ENCODE measurements at places on chromosomes 1 and 21.

- no peak for DNase-seq
Measured at GRCh38 chr21:40208948-40209345, 341.7 kb downstream of the PCP4 start.

- DNase-seq, result no peak
Measured at GRCh38 chr1:2091611-2092604, 41.7 kb downstream of the PRKCZ start.

DNA sequence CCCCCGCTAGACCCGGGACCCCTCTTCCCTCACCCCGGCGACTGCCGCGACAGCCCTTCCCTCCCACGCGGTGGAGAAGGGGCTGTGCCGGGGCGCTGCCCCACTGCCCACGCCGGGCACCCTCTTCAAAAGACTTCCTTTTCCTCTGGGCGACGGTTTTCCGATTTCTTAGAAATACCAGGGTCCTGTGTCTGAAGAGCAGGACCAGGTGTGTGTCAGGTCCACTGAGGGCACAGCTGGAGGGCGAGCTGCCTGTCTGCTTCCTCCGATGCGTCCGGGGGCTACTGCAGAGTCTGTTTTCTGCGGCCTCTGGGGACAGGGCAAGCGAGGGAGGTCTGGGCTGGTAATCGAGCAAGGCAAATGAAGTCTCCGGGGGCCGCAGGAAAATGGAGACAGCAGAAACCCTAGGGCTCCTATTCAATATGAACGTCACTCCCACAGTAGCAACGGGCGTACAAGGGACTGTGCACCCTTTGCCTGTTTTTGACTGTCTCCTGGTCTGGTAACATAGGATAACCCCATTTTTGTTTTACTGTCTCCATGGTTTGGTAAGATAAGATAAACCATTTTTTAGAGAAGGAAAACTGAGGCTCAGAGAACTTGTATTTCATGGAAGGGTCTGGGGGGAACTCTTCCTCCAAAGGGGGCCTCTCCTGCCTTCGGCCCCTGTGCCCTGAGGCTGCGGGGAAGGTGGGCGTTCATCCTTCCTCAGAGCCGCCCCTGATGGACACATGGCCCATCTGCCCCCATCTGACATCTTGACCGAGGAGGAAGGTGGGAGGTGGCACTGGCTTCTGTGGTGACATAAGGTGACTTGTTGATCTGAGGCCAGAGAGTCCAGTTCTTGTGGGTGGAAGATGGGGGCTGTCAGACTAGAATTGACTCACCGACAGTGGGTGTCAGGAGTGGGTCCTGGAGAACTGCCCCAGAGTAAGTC lies 970 bp downstream of the TNFRSF1B start:
- no peak for DNase-seq

GRCh38 chr1:234217316-234217840 lies 155.9 kb upstream of the COA6 start:
- DNase-seq, result no peak

- no peak for DNase-seq
Measured at GRCh38 chr1:147272042-147272441, 29.6 kb downstream of the CHD1L start.

GRCh38 chr1:53681977-53682685 lies 56.8 kb downstream of the GLIS1 start:
- DNase-seq, result no peak

- no peak for DNase-seq
Measured at GRCh38 chr1:109133815-109134214, 19.9 kb downstream of the ELAPOR1 start.

DNA sequence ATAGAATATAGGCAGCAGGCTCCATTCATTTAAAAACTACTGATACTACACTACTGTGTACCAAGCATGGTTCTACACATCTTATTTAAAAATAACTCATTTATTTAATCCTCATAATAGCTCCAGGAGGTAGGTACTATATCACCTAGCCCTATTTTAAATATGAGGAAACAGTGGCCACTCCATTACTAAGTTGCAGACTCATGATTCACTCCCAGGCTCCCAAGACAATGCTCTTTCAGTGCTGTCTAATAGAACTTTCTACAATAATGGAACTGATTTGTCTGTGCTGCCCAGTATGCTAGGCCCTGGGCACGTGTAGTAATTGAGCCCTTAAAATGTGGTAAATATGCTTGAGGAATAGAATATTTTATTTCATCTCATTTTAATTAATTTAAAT lies 357.1 kb downstream of the LTN1 start:
- DNase-seq, result no peak

- no peak for DNase-seq
Measured at GRCh38 chr1:233959102-233959501, 54.6 kb downstream of the SLC35F3 start.

GRCh38 chr1:8276173-8276914 lies 41.6 kb upstream of the SLC45A1 start:
- DNase-seq, result no peak

DNA sequence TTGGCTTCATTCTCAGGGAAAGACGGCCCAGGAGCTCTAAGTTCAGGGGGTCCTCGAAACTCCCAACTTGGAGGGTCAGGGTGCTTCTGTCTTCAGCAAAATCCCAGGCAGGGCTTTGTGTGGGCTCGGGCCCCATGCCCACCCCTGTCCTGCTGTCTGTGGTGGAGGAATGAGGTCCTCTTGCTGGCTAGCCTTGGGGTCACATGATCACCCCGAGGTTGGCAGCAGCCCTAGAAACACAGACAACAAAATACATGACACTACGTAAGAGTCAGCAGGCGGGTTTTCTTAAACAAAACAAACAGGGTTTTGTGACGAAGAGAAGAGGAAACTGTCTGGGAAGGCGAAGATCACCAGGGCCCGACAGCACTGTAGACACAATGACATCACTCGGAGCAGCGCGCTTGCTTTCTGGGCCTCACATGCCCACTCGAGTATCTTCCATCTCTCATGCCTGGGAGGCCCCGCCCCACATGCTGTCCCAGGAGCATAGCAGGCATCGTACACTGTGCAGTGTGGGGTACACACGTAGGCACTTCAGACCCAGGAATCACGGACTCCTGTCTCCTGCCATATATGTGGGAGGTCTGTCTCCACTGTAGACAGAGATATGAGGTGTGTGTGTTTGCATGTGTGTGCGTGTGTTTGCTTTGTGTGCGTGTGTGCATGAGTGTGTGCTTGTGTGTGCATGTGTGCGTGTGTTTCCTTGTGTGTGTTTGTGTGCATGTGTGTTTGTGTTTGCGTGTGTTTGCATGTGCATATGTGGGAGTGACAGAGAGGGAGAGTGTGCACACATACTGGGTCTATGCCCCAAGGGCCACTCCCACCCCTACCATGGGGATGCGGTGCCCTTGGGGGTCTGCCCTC lies 94.7 kb downstream of the SIK1 start:
- DNase-seq, result peak; percentile 88

DNA sequence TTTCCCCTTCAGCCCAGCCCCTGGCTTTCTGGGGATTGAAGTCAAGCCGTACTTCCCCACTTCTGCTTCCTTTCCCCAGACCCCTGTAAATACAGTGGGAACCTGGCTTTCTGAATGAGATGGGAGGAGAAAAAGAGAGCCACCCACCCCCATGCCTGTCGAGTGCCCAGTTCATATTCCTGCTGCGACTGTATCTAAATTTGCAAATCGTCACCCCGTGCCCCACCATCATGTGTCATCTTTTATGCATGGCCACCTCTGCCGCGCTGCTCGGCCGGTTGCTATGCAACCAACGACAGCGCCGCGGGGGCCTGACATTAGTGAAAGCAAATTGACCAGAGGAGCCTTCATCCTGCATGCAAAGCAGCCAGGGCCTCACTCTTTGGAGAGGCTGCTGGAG lies 143.0 kb downstream of the ELAVL4 start:
- no peak for DNase-seq

DNA sequence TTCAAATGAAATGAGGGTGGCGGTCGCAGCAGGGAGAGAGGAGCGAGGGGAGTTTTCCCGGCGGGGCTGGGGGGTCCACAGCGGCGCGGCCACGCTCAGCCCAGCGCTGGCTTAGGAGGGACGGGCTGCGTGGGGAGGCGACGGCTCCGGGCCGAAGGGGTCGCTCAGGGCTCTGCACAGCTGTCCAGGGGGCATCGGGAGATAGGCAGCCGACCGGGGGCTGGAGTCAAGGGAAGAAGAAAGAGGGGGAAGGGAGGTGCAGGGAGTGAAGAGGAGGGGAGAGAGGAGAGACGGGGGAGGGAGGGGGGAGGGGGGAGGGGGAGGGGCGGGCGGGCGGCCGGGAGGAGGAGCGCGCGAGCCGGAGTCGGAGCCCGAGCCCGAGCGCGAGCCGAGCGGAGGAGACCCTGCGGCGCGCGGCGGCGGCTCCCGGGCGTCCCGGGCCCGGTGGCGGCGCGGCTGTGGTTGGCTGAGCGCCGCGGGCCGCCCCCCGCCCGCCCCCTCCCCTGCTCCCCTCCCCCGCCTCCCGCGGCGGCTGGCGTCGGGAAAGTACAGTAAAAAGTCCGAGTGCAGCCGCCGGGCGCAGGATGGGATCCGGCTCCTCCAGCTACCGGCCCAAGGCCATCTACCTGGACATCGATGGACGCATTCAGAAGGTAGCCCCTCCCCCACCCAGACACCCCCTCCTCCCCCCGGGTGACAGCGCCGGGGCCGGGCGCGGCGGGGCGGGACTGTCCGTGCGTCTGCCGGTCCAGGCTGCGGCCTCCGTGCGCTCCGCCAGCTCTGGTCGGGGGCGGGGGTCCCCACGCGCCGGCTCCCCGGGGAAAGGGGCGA lies at the start of gene PDE9A:
Gene PDE9A, plus strand, starts transcription at position 391 of the 831 bp plus-strand sequence. Its CDS starts 194 bp downstream, at position 585.
- no peak for DNase-seq

GRCh38 chr1:151340870-151341754 lies 5.9 kb downstream of the RFX5 start:
- peak; percentile 72 for DNase-seq

GRCh38 chr21:17964716-17965115 lies 145.6 kb upstream of the C21orf91 start:
- DNase-seq, result no peak

GRCh38 chr1:53982034-53982762 lies 35.8 kb downstream of the LDLRAD1 start:
- peak; percentile 10 for DNase-seq

DNA sequence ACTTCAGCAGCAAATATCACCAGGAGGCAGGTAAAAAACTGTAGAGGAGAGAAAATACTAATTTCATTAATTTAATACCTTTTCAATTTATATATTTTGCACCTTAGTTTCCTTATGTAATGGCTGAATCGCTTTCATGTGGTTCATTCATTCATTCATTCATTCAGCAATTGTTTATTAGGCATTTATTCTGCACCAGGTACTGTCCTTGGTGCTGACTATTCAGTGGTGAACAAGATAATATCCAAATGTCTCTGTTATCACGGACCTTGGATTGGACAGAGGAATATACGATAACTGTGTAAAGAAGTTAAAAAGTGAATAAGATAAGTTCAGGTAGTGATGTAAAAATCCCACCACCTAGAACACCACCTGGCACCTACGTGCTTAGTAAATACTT lies 28.8 kb downstream of the TSPAN2 start:
- DNase-seq, result no peak

GRCh38 chr1:24345334-24345733 lies 26.2 kb downstream of the GRHL3 start:
- DNase-seq, result no peak

- no peak for DNase-seq
Measured at GRCh38 chr1:101175466-101175865, 61.4 kb upstream of the S1PR1 start.

GRCh38 chr1:243513726-243514491 lies 258.1 kb downstream of the SDCCAG8 start:
- DNase-seq, result no peak

DNA sequence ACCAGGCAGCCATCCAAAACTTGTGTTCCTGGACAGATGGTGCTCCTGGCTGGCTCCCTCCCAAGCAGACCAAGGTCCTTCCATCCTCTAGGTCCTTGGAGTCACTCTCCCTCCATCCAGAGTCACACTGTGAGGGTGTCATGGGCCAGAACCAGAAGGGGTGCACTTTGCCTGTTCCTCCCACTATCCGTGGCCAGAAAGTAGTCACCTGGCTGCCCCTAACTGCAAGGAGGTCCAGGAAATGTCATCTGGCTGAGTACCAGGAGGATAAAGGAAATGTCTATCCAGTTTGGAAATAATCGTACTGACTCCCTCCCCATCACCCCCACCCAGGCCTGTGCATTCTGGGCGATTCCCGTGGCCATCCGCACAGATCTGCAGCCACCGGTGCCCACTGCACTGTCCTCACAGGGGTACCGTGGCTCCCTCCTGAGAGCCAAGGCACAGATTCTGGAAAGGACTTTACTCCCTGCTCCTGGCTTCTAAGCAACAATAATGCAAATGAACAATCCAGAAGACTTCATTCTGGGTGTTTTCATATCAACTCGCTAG lies 253.2 kb downstream of the NPHP4 start:
- no peak for DNase-seq

DNA sequence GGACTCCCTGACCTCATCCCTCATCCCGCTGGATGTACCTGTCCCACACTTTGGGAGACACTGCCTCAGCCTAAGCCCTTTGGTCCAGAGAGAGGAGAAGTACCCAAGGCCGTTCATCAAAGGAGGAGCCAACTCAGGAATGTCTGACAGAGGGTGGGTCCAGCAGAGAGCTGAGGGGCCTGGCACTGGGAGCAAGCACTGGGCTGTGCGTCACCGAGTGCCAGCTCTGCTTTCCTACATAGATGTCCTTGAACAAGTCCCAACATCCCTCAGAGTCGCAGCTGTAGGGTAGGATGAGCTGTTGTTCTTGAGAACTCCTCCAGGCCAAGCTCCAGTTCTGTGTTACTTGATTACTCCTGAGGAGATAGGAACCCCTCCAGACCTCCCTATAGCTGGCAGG lies 68.8 kb upstream of the ACOT11 start:
- DNase-seq, result no peak

DNA sequence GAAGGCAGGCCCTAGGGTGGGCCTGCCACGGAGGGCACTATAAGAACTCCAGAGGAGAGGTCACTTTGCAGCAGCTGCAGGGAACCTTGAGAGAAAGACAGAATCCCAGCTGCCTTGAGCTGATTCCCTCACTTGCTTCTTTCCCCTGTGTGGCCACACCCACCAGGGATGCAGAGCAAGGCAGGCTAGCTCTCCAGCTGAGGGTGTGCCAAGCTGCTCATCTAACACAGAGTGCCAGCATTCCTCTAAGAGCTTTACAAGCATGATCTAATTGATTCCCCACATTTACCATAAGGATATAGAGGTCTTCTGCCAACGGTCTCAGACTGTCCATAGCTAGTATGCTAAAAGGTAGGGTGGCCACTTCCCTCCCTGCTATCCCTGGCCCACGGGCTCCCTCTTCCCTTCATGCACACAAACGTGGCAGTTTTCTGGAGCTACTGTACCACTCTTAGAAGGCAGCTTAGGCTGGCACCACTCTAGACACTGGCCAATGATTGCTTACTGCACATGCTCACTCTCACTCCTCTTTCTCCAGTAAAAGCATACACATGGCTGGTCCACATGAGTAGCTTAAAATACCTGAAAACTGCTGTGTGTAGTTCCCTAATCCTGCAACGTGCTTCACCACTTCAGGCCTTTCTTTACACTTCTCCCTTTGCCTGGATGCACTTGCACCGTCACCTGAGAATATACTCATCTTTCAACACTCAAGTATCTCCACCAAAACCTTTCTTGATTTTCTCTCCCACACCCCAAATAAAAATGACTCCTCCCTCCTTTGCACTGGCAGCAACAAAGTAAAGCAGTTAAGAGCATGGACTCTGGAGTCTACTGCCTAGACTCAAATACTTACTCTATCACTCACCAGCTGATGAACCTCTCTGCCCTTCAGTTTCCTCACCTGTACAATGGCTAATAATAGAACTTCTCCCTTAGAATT lies 57.7 kb downstream of the DMAP1 start:
- DNase-seq, result no peak
